DMS79 (cell line): ENCODE measurements at places on chromosomes 3 and 15.

GRCh38 chr3:83048556-83048955, 1287.1 kb upstream of the GBE1 start:
- no peak for DNase-seq

GRCh38 chr15:62165104-62165792, at the start of gene C2CD4B:
TSS of gene C2CD4B (minus strand) at chr15:62165285. CDS start at chr15:62164984, 301 bp downstream.
- DNase-seq: peak; percentile 36

DNA sequence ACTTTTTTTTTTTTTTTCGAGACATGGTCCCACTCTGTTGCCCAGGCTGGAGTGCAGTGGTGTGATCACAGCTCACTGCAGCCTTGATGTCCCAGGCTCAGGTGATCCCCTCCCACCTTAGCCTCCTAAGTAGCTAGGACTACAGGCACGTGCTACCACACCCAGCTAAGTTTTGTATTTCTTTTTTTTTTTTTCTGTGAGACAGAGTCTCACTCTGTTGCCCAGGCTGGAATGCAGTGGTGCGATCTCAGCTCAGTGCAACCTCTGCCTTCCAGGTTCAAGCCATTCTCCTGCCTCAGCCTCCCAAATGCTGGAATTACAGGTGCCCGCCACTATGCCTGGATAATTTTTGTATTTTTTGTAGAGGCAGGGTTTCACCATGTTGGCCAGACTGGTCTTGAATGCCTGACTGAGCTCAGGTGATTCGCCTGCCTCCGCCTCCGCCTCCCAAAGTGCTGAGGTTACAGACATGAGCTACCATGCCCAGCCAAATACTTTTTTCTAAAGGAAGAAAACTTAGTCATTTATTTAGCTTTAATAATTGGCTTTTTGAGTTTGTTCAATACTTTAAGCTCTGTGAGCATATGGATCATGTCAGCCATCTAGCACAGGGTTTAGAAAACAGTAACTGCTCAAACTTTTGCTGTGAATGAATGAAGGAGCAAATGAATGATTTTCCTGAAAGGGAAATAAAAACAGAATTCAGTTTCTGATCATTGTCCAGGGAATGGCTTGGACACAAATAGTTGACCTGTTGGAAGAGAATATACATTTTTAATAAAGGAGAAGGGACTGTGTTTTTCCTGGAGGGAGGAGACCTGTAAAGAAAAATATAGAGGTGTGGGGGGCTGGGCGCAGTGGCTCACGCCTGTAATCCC, 26.0 kb downstream of the UBE2E1 start:
- DNase-seq: no peak

DNA sequence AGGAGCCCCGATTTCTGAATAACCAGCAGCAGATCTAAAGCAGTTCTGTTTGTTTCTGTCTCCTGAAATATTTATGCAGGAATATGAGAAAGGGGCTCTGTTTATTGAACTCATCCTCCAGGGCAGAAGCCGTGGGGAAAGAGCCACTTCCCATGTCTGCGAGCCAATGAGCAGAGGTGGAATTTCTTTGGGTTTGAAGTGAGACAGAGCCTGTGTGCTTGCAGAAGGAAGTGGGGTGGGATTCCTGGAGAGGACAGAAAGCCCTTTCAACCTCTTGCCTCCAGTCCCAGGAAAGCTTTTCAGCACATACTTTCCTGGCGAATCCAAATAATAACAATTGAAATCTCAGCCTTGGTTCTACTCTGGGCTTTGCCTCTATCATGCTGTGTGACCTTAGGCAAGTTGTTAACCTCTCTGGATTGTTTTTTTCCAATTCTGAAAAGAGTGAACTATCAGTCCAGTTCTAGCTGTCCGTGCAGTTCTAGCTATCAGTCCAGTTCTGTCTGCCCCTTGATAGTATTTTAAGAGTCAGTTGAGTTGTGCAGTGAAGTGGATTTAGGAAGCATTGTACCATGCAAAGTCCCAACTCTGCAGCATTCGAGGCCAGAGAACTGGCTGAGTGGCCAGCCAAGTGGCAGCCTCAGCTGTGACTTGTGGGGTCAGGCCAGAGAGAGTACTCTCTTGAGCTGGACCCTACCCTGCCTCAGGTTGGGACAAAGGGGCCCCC, 15.9 kb downstream of the CORO2B start:
- DNase-seq: no peak

- DNase-seq: no peak
Measured at GRCh38 chr3:143507735-143508580, 340.3 kb downstream of the SLC9A9 start.

- no peak for DNase-seq
Measured at GRCh38 chr3:197516517-197516889, 39.3 kb downstream of the BDH1 start.

GRCh38 chr15:36742696-36743095, 163.3 kb downstream of the CDIN1 start:
- DNase-seq: no peak

GRCh38 chr3:4979428-4980228, at the start of gene BHLHE40:
TSS of gene BHLHE40 (plus strand) at chr3:4979437. CDS start at chr3:4979719, 282 bp downstream.
- DNase-seq: no peak

DNA sequence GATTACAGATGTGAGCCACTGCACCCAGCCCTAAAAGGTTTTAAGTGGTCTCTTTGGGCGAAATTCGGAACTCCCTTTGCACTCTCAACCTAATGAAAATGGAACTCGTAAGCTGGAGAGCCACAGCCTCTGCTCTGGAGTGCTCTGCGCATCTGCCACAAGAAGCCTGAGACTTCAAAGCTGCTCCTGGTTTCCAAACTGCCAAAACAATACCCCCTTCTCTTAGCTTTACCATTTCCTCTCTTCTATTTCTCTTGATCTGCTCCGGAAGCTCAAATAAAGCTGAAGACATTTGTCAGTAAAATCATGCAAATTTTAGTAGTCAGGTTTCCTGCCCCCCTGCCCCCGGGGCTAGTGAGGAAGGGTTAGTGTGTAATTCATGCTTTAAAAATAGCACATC, 312.7 kb downstream of the MFSD1 start:
- DNase-seq: no peak

- no peak for DNase-seq
Measured at GRCh38 chr15:75672646-75673425, 25.1 kb downstream of the SNX33 start.

DNA sequence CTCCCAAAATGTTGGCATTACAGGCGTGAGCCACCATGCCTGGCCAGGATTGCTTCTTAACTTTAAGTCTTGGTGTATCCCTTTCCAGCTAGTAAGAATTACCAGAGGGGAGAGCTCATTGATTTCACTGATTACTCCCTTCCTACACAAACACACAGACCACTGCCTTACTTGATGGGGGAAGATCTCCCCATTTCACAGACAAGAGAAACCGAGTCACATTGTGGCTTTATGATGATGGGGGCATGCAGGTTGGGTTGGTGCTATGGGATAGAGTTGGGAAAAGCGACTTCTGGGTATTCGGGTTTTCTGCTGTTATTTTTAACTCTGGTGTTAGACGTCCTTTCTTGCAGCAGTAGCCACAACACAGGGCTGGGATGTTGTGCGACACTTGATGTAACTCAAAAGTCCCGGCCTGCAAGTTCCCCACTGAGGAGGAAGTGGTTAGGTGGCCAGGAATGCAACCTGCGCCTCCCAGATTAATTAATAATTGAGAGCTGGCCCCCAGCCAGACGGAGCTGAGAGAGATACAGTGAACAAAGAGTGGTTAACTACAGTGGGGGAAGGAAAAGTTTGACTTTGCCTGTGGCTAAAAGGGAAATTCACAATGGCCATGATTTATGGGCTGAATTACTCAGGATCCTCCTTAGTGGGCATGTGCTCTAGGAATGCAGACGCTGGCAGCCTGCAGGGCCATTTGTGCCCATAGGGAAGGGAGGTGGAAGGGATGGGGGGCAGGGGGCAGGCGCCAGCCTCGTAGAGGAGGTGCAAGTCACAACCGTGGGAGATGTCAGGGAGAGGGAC, 63.6 kb downstream of the SMAD6 start:
- peak; percentile 45 for DNase-seq

GRCh38 chr3:183442994-183443393, 14.6 kb upstream of the MCF2L2 start:
- no peak for DNase-seq

DNA sequence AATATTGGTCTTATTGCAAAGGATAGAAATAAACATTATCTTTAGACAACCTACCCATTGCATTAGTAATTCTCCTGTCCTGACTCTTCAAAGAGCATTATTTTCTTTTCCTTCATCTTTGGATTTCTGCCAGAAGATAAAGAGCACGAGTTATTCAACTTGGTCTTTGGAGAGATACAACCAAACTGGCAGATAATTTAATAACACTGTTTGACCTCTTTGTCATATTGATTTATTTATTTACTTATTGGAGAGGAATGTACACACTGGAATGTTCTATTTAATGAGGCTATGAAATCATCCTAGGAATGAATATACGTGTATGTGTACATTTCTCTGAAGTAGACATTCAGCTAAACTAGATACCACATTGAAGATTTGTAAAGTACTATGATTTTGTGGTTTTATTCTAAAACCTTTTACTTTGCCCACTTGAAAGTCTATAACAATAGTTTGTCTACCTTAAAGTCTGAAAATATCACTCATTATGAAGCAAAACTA, 462.1 kb downstream of the C3orf38 start:
- DNase-seq: no peak

- DNase-seq: no peak
Measured at GRCh38 chr15:45773149-45773548, 138.3 kb downstream of the SQOR start.

DNA sequence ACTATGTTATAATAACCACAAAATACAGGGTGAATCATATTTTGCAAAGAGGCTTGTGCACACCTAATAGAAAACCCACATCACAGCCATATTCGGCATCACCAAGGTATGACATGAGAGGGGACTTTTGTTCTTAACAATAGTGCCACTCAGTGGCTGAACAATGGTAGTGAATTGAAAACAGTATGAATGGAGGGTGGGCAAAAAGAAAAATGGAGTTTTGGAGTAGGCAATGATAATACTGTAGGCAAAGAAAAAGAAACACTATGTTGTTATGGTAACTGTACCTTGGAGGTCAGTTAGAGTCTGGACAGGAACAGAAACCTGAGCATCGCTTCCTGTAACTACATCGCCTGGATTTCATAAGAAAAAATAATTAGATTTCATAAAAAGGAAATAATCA, 348.6 kb downstream of the PLCL2 start:
- DNase-seq: peak; percentile 5

- DNase-seq: no peak
Measured at GRCh38 chr3:149501524-149501923, 27.0 kb downstream of the TM4SF4 start.

- DNase-seq: no peak
Measured at GRCh38 chr3:69671082-69671952, 67.9 kb upstream of the MITF start.

GRCh38 chr3:123021388-123021787, 6.2 kb downstream of the SEMA5B start:
- DNase-seq: no peak

DNA sequence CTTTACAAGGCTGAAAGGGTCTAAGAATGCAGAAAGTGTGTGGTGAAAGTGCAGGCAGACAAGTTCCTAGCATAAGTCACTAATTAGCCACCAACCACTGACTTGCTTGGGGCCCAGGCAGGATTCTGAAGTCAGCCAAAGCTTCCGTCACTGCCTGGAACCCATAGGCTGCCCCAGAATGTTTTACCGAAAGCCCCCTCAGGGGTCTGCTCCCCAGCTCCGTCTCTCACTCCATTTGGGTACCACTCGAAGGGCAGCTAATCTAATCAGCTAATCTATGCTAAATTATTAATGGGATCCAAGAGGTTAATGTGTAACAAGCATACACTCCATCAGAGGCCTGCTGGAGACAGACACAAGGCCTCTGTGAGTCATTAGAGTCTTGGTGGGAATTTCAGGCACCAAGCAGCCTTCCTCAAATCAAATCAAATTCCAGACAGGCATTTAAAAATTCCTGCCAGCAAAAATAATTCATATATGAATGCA, 13.2 kb downstream of the ADAMTS9 start:
- DNase-seq: no peak

DNA sequence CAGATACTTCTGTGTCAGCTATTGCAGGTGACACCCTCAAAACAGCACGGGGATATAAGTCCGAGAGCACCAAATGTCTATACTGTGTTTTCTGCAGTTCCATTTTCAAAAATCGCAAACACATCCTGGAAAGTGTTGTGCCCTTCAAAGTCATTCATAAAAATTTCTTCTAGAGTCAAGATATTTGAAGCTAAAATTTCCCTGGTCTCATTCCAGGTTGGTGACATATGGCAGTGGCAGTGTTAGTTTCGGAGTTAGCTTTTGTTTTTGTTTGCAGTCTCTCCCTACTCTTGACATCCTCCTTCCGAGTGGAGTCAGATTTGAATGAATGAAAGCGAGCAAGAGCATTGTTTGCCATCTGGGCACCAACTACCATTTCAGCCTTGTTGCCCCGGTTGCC, 3.2 kb upstream of the FSIP1 start:
- DNase-seq: no peak
